ENCODE measurements at places on chromosomes 6 and 20.

DNA sequence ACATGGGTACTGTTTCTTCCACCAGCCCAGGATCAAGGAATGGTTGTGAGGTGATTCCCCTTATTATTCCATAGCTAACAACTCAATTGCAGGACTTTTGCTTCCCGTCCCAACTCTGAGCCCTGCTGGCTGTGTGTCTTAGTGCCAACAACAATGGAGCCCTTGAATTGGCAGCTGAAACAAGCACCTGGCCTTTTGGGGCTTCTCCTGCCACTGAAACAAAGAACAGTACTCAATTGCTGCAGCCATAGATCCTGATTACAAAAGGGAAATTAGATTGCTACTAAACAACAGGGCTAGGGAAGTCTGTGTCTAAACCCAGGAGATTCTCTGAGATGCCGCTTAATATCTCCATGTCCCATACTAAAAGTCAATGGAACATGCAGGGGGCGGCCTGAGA is 61.3 kb upstream of the CARMIL1 start:
- no peak for DNase-seq

- DNase-seq: no peak
These were observed 672 bp downstream of the CARMIL1 start for GRCh38 chr6:25279748-25280343.

- no peak for DNase-seq
These were observed 9.9 kb downstream of the PSMG4 start for GRCh38 chr6:3268680-3269079.

DNA sequence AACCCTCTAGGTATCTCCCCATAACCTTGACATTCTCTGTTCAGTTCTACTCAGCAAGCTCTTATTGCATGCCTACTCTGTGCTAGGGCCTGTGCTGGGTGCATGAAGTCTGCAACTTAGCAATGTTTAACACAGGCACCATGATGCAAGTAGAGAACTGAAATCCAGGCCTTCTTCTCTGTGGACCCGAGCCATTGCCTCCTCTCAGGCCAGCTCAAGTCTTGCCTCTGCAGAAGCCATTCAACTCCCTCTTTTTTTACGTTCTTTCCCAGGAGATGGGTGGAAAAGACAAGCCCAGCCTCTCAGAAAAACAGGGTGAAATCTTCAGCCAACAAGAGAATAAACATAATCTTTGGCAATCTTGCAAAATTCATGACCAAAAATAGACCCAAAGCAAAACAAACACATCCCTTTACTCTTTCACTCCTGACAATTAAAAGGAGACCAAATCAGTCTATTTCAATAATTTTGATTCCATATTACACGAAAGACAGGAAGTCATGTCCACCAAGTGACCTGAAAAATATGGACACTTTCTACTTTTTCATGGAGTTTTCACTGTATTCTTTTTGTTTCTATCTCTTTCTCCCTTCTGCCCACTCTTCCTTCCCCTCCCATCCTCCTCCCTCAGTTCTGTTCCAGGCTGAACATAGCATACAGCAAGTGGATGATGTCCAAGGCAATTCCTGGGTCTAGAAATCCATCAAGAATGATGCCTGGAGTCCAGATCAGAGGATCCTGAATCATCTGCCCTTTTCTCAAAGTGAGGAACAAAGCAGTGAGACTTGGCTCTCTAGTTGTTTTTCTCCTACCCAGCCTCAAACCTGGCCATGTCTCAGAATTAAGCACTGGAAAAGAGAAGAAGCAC is 45.4 kb upstream of the MOCS1 start:
- no peak for DNase-seq

- DNase-seq: no peak
These were observed 242.6 kb downstream of the SMOC2 start for GRCh38 chr6:168683621-168684020.

- DNase-seq: no peak
These were observed 11.8 kb downstream of the FAM83D start for GRCh38 chr20:38937978-38938473.

Measured in AG10803 (cell line).